ENCODE measurements at places on chromosomes 5 and 9.

DNA sequence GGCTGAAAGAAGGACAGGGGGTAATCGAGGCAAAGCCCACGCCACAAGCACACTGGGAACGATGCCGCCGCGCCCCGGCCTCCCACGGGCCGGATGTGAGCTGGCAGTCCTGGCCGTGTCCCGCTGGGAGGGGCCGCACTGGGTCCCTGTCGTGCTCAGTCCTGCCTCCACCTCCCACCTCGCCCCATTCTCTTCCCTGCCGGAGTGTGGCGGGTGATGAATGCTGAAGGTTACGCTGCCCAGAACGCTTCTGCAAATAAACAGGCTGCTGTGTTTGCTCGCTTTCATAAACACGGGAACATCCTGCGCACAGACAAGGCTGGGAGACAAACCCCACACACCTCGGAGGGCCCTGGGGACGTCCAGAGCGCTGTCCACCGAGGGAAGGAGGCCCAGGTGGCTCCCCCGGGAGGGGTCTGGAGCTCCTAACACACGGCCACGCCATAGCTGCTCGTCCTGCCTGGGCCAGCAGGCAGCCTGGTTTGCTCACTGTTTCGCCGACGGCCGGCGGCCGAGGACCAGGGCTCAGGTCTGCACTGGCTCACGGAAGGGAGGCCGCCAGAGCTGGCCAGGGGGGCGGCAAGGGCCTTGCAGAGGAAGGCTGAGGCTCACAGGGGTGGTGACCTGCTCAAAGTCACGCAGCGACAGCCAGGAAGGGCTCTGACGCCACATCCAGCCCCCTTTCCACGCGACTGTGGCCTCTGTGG lies 2.3 kb downstream of the DNLZ start:
- no peak for DNase-seq

DNA sequence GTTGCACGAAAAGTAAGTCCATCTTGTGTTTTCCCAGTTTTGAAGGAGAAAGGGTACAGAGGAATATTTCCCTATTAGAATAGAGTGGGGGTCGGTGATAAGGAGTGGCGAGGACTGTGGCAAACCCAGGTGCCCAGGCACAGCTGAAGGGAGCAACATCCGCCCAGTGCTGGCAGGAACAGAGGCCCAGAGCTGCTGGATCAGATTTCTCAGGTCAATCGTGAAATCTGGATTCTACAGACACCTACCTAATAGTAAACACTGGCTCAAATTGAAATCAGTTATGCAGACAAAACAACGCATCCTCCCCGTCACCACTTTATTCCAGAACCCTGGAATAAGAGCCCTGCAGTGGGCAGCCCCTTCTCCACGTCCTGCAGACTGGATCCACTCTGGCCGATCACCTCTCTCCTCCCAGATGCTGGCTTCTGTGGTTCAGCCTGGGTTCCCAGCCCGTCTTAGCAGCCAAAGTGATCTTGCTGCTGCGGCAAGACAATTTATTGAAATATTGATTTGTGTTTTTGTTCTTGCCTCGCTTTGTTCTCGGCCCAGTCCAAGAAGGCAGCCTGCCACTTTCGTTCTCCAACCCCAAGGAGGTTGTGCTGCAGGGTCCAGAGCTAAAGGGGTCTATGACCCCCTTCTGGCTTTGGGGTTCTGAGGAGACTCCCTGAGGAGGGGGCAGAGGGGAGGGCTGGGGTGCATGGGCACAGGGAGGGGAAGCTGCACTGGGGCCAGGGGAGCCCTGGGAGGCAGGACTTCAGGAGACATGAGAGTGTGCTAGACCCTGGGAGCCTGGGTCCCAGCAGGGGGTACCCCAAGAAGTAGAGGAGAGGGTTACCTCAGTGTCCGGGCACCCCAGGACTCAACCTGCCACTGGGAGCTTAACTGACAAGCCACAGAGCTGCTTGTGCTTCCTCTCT lies 103.3 kb downstream of the ZNF354C start:
- DNase-seq = no peak

- DNase-seq = no peak
Observed at GRCh38 chr9:103714992-103715391, 379.1 kb upstream of the SMC2 start.

DNA sequence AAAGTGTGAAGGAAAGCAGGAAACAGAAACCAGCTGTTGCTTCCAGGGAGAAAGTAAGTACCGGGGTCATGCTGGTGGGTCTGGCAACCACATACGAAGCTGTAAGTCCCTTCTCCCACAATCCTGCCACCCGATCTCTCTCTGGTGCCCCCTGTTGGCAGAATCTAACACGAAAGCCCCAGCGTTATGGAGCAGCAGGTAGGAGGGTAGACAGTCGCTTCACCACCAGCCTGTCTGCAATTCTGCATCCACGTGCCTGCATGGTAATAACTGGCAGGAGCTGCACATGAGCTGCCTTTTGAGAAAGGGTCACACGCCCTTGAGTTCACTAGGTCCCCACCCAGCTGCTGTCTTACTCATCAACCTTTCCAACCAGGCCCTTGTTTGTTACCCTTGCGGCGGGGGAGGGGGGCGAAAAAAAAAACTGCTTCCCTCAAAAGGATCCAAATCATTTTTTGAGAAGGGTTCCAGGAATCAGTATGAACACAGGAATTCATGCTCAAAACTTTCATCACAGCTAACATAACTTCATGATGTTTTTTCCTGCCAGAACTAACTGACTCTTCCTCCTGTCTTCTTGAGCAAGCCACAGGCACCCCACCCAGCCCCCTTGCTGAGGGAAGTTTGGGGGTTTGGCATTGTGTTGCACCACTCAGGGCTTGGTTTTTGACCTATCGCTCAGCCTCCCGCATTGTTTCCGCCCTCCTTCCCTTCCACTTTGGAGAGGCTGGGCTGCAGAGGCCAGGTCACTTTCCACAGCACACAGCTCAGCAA lies 19.6 kb upstream of the TMEM252 start:
- DNase-seq = no peak

GRCh38 chr5:17105744-17106418 lies 111.5 kb upstream of the BASP1 start:
- no peak for DNase-seq

- DNase-seq = no peak
Observed at GRCh38 chr5:77620405-77620804, 18.1 kb downstream of the OTP start.

GRCh38 chr9:15299374-15299939 lies 7.6 kb downstream of the TTC39B start:
- no peak for DNase-seq

- DNase-seq = peak; percentile 98
Observed at GRCh38 chr9:112119225-112120029, 55.7 kb downstream of the SUSD1 start.

GRCh38 chr9:125932012-125932411 lies 184.8 kb downstream of the PBX3 start:
- peak; percentile 90 for DNase-seq

GRCh38 chr5:154276973-154277331 lies 86.4 kb downstream of the GALNT10 start:
- DNase-seq = no peak

GRCh38 chr9:87425202-87425601 lies 72.5 kb upstream of the DAPK1 start:
- DNase-seq = no peak

GRCh38 chr9:123291736-123292135 lies 23.4 kb upstream of the STRBP start:
- no peak for DNase-seq

DNA sequence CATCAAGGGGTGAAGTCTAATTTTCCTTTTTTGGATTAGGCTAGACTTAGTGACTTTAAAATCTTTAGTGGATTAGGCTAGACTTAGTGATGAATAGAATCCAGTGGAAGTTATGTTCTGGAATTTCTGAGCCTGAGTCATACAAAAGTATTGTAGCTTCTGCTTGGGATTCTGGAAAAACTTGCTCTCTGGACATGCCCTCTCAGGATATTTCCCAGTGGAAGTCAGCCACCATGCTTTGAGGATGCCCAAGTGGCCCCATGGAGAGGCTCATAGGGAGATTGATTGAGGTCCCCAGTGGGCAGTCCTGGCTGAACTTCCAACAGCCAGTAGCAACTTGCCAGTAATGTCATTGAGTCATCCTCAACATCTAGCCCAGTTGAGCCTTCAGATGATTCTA lies 112.4 kb upstream of the PRLR start:
- no peak for DNase-seq

GRCh38 chr9:227860-228259 lies 13.2 kb downstream of the DOCK8 start:
- DNase-seq = no peak

DNA sequence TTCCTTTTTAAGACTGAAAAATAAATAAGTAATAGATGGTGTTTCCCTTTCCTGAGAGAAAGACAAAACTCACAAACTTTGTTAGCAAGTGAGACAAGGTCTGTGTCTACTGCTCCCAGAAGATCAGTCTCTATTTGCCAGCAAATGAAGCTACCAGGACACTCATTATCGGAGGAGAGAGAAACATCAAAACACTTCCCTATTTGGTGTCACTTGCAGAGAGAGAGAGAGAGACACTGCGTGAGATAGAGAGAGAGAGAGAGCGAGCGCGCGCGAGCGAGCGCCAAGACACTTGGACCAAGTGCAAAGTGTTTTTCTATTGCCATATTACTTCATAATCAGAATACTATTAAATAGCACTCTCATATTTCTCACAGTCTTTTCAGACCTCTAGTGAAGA lies 142.7 kb downstream of the KCNN2 start:
- no peak for DNase-seq

DNA sequence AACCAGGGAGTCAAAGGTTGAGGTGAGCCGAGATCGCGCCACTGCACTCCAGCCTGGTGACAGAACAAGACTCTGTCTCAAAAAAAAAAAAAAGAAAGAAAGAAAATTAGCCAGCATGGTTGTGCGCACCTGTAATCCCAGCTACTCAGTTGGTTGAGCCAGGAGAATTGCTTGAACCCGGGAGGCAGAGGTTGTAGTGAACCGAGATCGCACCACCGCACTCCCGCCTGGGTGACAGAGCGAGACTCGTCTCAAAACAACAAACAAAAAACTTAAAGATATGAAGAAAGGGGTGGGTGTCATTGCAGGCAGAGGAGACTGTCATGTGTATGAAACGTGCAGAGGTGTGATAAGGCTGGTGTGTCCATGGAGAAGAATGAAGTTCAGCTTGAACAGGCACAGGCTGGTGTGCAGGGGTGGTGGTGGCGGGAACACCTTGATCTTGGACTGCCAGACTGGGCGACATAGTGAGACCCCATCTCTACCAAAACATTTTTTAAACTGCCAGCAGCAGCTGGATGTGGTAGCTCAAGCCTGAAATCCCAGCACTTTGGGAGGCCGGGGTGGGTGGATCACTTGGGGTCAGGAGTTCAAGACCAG lies 69.6 kb downstream of the UGCG start:
- DNase-seq = no peak

DNA sequence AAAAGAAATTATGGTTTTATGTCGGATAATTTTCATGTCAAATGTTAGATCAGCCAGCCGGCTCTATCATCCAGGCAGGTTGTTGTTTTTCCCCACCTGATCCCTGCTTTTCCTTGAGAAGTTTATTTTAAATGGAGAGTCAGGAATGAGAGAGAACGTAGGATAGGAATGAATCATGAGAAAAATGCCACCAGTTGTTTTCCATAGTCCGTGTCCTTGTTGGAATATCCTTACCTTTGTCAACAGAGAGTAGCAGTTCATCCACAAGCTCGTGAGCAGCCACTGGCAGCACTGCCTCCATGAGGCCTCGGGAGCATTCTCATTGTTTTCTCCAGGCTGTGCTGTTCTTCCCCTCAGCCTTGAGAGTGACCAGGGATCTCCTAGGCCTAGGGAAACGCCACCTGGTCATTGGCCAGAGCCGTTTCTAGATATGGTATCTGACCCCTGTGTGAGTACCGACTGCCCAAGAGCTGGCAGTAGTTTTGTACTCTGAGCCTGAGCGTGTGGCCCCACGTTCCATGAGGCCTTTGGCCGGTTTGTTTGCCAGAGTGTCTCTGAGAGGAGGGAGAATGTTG lies 293.3 kb downstream of the FANCC start:
- DNase-seq = peak; percentile 55

DNA sequence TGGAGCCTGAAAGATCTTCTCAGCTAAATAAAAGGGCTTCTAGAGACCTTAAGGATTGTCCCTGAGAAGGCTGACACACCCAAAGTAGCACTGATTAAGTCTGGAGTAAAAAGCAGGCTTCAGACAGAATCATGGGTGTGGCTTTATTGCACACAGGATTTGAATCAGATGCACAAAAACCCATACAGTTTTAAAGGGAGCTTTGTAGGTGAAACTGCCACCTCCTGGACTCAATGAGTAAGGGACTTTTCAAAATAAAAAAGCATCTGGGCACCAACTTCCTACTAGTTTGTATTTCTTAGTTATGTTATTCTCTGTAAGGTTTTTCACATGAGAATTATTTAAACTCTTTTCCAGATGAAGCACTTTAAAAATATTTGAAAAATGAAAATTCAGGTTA lies 129.4 kb downstream of the EDIL3 start:
- peak; percentile 8 for DNase-seq

- DNase-seq = no peak
Observed at GRCh38 chr9:89817151-89817950, 212.5 kb downstream of the GADD45G start.

GRCh38 chr9:134406366-134407120 lies 80.3 kb downstream of the RXRA start:
- DNase-seq = peak; percentile 27

DNA sequence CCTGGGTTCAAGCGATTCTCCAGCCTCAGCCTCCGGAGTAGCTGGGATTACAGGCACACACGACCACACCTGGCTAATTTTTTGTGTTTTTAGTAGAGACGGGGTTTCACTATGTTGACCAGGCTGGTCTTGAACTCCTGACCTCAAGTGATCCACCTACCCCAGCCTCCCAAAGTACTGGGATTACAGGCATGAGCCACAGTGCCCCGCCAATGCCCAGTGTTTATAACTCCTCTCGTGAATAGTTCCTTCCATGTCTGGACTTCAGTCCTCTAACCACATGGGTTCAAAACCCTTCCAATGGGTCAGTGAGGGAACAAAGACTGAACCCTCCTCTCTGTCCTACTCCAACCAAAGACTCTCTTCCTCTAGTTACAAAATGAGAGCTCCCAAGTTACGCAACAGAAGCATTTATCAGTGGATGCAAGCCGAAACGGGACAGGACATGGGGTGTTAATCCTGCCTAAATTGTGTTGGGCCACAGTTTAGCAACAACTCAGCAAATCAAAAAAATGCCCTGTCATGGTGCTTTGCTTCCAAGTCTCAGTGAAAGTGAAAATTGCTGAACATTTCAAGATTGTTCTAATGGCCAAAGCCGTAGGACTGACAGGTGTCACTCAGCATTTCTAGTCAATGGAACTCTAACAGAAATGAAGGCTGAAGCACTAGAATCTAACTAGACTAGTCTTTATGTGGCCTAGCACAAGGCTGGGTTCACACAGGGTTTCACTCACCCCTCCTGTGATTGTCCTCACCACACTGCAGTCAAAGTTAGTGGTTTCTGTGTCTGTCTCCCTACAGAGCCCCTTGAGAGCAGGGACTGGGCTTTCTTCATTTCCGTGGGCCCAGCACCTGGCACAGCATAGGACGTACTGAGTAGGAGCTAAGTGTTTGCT lies 3.2 kb upstream of the TMEM245 start:
- no peak for DNase-seq

DNA sequence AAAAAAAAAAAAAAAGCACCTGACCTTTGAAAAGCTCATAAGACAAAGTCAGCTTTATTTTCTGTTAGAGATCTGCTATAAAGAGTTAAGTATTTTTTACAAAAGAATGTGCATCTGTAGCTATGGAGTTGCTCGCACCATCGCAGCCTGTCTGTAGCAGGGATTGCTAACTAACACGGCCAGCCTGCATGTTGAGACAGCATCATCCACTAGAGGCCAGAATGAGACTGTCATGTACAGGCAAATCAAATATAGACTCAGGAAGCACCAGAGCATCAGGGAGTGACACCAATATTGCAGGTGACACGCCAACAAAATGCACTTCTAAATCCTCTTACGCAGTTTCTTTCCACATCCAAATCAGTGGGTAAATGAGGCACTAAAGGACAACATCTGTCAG lies 136.3 kb upstream of the RASEF start:
- peak; percentile 72 for DNase-seq

GRCh38 chr9:81394881-81395675 lies 294.3 kb downstream of the TLE1 start:
- DNase-seq = no peak

All from kidney glomerular epithelial cell (primary cell).